ENCODE measurements at places on chromosomes 2 and 18. TPM values are rescaled to one million over a fixed set of nuclear protein-coding genes. Genes with fewer than 3 reads are reported as not detected.

Gene COX5B
- 427 TPM for total RNA-seq

GRCh38 chr2:222311319-222311977 lies 12.7 kb upstream of the PAX3 start:
- DNase-seq: no peak

GRCh38 chr18:75024871-75025270 lies 184.1 kb downstream of the PTGR3 start:
- DNase-seq: no peak

GRCh38 chr2:10541775-10542432 lies 93.8 kb upstream of the ODC1 start:
- no peak for DNase-seq
